ENCODE measurements at places on chromosomes 2 and 18.

DNA sequence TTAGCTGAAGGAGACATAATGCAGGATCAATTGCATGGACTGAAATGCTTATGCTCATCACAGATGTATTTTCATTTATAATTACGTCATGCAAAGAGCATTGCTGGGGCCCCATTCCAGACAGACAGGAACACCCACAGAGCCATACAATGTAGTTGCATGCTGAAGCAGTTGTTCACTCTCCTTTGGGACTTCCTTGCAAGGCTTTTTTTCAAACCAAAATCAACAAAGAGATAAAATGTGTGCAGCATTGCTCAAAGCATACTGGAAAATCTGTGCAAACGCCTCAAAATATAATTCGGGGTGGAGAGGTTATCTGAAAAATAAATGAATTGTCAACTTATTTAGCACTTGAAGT is 463.2 kb downstream of the CDH2 start:
- no peak for DNase-seq

DNA sequence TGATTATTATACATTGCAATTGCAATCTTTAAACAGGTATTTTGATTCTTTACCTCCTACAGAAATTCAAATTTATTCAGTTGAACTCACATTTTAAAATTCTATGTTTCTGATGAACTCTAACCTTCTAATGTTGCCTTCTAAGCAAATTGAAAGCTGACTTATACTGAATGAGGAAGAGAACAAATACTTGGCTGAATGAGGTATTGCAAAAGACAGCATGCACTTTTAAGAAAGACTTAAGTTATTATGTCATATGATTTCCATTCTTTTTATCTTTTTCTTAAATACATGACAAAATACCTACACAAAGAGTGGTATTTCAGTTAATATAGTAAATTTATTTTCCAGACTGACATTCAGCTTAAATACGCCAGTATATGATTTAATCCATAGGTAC is 64.7 kb downstream of the FAM228A start:
- DNase-seq: no peak

GRCh38 chr2:202822411-202822810 is 49.2 kb downstream of the ICA1L start:
- DNase-seq: no peak

- DNase-seq: no peak
These were observed 47.5 kb downstream of the MRPS5 start for GRCh38 chr2:95073856-95074662.

- DNase-seq: no peak
These were observed 75.6 kb upstream of the TTC39C start for GRCh38 chr18:23938901-23939341.

DNA sequence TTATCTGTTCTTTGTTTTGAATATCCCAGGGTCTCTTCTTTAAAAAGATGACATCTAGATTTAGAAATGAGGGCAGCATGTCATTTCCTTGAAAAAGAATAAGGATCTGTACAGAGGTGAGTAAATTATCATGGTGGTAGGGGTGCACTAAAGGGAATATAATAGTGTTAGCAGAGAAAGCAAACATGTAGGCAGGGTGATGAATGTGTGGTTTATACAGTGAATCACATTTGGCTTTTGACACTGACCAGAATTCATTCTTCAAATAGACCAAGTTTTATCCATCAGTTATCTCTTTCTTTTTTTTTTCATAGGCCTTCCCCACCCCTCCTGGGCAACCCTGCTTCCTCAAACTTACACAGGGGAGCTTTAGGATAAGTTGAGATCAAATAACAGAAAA is 184.5 kb upstream of the LRP1B start:
- DNase-seq: no peak

GRCh38 chr2:196067088-196067382 is 1.6 kb downstream of the DNAH7 start:
- DNase-seq: no peak

GRCh38 chr2:109644571-109645275 is 30.6 kb downstream of the SOWAHC start:
- DNase-seq: no peak

- no peak for DNase-seq
These were observed 23.1 kb downstream of the ANXA4 start for GRCh38 chr2:69765096-69765380.

DNA sequence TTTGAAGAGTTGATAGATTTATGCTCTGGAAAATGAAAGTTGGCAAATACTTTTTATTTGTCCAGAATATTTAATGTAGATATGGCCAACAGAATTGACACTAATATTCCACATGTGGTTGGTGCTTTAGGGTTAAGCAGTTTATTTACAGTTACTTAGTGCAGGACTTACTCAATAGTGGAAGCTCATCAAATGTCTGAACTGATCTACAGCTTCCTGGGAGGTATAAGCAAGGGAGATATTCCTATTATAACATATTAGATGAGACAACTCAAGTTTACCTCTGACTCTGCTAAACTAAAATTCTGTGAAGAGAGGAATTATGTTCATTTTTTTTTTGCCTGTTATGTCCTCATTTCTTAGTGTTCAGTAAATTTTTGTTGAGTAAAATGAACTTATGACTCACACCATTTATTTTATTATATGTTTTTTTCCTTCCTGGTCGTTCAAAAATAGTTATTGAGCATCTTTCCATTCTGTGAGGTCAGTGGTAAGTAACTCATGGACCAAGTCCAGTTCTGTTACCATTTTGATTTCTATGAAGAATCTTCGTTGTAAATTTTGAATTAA is 13.6 kb downstream of the ABI2 start:
- no peak for DNase-seq
